IPS DF 6.9 (cell line): ENCODE measurements at places on chromosomes 6 and 20.

DNA sequence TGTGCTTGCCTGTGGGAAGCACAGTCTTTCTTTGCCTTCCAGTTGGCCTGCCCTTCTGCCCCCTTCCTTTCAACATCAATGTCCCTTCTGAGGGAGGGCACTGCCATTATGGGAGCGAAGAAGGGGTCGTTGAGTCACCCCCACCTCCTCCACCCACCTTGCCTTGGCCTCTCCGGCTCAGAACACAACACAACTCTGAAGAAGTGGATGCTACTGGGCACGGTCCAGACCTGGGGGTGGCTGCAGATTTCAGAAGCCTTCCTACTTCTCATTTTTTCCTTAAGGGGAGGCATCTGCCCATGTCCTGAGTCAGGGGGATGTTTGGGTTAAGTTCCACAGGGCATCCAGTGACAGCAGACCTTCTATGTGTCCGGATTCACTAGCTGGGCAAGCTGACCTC lies 72.1 kb downstream of the GFOD1 start:
- DNase-seq, result no peak

- DNase-seq, result no peak
Observed at GRCh38 chr20:8318965-8319625, 187.0 kb downstream of the PLCB1 start.

- no peak for DNase-seq
Observed at GRCh38 chr6:56802584-56802983, 152.3 kb upstream of the BEND6 start.

GRCh38 chr20:20843982-20844381 lies 131.5 kb upstream of the RALGAPA2 start:
- peak; percentile 33 for DNase-seq

- DNase-seq, result no peak
Observed at GRCh38 chr20:17992224-17992637, 23.4 kb downstream of the MGME1 start.

DNA sequence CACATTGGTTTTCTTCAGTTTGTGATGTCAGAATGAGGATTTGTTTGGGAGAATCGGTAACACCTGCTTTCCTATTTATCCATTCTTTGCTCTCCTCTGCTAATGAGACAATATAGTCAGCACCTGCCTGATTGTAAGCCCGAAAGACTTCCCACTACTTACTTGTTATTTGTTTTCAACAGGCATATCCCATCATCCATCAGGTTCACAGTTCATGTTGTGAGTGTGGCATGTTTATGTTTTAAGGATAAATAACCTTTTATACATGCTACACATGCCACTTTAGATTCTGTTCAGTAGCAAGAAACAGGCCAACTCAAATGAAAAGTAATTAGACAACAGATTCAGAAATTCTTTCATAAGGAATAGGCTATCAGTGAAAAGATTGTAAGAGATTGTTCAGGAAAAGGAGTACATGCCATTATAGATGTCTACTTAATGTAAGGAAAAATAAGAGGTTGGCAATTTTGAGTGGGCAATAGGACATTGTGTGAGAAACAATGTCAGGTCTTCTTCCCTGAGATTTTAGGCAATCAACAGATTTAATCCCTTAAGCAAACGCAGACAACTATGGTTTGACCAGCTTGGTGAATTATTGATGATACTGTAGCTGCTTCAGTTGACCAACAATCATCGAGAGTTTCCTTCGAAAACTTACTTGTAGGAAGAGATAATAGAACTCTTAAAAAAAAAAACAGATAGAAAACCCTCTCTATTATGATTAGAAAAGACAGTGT lies 7.9 kb upstream of the GPRC6A start:
- no peak for DNase-seq
